Type B pancreatic cell (in vitro differentiated cells): ENCODE measurements at places on chromosomes 12 and 14. TPM values are rescaled to one million over a fixed set of nuclear protein-coding genes. Genes with fewer than 3 reads are reported as not detected.

DNA sequence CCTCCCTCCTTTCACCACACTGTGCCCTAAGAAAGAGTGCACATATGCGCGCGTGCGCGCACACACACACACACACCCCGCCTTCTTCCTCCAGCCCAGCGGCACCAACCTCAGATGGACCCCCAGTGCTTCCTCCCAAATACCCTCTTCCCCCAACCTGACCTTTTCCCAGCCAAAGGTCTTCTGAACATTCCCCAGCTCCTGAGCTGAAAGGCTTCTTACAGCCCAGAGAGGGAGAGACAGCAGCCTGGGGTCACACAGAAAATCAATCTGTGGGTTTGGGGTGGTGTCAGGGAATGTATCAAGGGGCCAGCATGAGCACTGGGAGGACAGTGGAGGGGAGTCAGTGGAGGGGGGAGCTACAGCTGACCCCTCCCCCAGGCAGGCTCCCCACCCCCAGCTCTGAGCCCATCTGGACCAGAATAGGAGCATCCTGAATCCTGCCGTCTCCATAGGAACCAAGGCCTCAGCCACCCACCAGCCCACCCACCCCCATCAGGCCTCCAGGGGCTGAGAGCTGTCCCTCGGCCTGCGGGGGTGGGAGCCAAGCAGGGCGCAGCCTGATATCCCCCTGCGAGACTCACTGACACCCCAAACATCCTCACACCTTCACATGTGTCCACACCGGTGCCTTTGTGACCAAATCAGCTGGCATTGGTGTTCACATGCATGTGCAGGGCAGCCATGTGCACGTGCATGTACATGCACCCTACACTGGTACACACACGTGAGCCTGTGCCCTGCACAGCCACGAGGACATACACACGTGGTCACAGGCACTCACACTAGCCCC, 5.7 kb downstream of the RASAL1 start:
- no peaks in the 10 kb centered on the region for H3K36me3 ChIP-seq
- no peak overlapping the region for H3K4me3 ChIP-seq
- no peak overlapping the region for H3K27ac ChIP-seq
- H3K4me1 ChIP-seq: no peaks in the 10 kb centered on the region

MRPL42 gene
- 54.8 and 84.7 TPM in 2 replicates for total RNA-seq

- no peak for DNase-seq
- no peaks in the 10 kb centered on the region for H3K27me3 ChIP-seq
- H3K36me3 ChIP-seq: no peaks in the 10 kb centered on the region
These were observed 501.5 kb upstream of the USP15 start for GRCh38 chr12:61758661-61759060.

DNA sequence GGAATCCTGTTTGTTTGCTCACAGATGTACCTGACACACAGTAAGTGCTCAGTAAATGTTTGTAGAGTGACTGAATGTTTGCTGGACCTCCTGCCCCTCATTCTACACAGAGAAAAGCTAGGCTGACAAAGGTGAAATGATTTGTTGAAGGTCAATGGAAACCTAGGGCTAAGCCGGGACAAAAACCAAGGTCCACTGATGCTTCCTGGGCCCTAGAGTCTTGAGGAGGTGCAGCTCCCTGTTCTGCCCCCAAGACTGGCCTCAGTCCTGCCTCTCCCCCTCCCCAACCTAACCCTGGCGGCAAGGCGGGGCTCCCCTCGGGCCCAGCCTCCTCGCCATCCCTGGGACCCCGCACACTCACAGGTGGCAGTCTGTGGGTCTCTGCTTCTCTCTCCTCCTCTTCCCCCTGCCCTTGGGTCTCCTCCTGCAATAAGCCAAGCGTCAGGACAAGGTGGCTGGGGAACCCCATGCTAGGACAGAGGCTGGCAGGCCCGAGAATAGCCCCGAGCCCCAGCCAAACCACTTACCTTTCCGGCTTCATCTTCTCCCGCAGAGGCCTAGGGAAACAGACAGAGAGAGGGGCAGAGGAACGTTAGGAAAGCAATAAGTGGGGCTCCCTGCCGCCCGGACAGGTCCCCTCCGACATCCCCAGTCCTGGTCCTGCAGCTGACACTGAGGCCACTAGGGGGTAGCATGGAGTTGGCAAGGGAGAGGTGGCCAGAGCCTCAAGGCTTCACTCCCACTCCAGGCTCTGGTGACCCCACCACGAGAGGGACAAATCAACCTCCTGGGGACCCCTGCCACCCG, 9.3 kb downstream of the PGF start:
- H3K27me3 ChIP-seq: no peaks in the 10 kb centered on the region
- peaks cover 5% of the 10 kb centered on the region for H3K36me3 ChIP-seq

DNA sequence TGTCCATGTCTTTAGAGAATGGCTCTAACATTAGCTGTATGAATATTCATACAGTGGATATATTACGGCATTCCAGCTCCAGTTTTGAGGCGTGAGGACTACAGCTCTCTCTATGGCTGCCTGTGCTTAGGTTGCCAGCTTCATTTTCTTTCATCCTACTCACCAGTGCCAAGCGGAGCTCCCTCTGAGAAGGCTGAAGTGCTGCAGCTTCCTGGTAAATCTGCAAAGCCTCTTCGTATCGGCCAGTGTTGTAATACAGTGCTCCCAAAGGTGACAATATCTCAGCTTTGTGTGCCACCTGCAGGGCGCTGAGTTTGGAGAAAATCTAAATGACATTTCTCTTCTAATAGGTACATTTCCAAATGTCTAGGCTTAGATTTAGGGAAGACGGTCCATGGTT, 19.8 kb upstream of the OVCH1 start:
- DNase-seq: no peak
- no peaks in the 10 kb centered on the region for H3K4me1 ChIP-seq
- no peak overlapping the region for H3K4me3 ChIP-seq

CLEC14A gene
- total RNA-seq: 0.34 and 0.62 TPM in 2 replicates

DNA sequence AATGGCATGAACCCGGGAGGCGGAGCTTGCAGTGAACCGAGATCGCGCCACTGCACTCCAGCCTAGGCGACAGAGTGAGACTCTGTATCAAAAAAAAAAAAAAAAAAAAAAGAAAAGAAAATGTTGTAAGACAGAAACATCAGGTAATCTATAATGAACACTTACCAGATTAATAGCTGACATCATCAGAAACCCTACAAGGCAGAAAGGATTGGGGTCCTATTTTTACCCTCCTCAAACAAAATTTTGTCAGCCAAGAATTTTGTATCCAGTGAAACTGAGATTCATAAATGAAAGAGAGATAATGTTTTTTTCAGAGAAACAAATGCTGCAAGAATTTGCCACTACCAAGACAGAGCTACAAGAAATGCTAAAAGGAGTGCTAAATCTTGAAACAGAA, 14.1 kb downstream of the CLEC1A start:
- H3K4me3 ChIP-seq: no peak overlapping the region
- H3K27me3 ChIP-seq: peaks cover under 1% of the 10 kb centered on the region
- H3K27ac ChIP-seq: no peak overlapping the region
- H3K36me3 ChIP-seq: peaks cover 11% of the 10 kb centered on the region
